ENCODE measurements at places on chromosomes 7 and 10.

- no peak for DNase-seq
These were observed 141.1 kb downstream of the DIP2C start for GRCh38 chr10:548238-548901.

DNA sequence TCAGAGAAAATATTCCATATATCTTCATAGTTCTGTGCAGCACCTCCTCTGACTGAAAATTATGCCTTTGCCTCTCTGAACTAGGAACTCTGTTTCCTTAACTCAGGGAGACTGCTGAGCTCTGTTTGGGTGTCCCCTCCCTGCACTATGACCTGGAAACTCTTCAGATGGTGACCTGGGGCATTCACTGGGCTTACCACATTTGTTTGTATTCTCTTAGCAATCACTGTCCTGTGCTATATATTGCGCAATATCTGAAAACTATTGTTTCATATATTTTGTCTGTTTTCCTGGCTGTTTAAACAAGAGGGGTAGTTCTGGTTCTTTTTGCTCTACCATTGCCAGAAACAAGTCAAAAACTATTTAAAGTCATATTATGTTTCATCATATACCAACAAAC lies 181.8 kb upstream of the KIAA1217 start:
- no peak for DNase-seq

DNA sequence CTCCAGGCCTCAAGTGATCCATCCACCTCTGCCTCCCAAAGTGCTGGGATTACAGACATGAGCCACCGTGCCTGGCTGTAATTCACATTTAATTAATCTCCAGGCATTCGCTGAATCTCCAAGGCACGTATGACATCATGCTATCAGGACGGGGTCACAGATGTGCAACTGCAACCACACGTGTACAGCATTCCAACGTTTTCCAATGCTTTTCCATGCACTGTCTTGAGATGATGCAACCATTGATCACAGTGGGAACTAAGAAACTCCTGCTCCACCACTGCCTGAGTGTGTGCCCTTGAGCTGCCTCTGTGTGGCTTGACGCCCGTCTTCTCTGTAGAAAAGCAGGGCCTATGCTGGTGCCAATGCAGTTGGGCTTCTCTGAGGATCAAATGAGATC lies 119.8 kb upstream of the LYZL2 start:
- no peak for DNase-seq

- DNase-seq: no peak
These were observed 82.9 kb upstream of the DDC start for GRCh38 chr7:50648076-50648475.

DNA sequence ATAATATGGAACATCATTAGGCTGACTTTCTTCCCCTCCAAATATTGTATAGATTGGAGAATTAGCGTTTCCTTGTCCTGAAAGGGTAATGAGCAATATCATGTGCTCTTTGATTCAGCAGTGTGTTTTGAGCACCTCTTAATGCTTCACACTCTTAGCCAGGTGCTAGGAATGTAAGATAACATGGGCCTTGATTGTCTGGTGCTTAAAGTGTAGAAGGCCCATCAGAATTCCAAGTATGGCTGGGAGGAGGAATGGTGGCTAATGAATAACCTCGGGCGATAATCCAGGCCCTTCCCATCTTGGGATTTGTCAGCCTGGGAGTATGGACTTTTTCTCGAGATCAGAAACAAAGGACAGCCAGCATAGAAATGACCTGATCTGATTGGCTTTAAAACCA lies 8.6 kb downstream of the TSPAN13 start:
- no peak for DNase-seq

- DNase-seq: no peak
These were observed 102.5 kb upstream of the PTN start for GRCh38 chr7:137446025-137446424.

DNA sequence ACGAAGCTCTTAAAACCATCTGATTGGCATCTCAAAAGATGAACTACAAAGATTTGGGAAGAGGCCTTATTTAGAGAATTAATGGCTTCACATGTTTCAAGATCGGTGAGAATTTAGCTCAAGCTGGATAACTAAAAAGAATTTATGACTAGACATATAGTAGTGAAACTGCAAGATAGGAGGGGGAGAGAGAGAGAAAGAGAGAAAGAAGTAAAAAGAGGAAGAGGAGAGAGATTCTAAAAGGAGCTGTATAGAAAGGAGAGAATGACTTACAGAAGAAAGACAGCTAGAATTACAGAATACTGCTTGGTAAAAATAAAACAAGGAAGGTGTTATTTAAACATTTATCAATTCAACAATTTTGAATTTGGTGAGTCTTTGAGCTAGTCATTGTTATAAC lies 592.3 kb downstream of the SH2D4B start:
- DNase-seq: no peak

DNA sequence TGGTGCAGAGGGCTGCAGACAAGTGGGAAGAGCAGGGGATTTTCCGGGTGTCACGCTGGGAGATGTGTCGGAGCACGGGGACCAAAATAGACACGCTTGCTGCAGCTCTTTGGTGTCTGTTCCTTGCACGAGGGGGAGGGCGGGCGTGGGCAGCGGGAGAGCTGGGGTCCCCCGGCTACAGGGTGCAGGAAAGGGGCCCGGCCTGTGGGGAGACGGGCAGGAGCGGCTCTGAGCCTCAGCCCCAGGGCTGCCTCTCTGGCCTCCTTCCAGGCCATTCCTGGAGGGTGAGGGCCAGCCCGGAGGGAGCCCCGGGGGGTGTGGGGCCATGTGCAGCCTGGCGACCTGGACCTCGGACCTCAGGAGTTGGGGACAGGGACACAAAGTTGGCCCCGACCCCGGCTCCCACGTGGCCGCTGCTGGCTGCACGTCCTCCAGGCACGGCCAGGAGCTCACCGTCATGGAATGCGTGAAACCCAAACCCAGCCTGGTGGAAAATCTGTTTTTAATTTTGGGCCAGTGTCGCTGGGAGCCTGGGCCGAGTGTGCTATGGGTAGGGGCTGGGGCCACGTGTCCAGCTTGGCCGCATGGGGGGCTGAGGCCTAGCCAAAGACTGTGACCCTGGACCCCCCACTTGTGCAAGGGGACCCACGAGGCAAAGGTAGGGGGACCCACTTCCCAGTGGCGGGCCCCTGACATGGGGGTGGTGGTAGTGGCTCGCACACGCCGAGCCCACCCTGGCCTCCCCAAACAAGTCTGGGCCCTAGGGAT lies 6.6 kb downstream of the TTYH3 start:
- DNase-seq: no peak

- DNase-seq: no peak
These were observed 431.6 kb upstream of the NFE2L3 start for GRCh38 chr7:25720427-25720826.

DNA sequence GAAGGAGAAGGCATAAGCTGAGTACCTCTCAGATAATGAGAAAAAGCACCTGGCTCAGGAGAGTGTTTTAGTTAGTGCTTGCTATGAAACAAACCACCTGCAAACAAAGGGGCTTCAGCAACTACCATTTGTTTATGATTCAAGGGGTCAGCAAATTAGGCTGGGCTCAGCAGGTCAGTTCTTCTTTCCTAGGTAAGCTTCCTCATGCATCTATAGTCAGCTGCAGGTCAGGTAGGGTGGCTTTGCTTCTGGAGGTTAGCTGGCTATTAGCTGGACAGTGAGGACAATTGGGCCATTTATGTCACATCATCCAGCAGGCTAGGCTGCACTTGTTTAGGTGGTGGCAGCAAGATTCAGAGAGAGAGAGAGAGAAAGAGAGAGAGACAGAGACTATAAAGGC lies 185.5 kb downstream of the EMX2 start:
- DNase-seq: no peak

DNA sequence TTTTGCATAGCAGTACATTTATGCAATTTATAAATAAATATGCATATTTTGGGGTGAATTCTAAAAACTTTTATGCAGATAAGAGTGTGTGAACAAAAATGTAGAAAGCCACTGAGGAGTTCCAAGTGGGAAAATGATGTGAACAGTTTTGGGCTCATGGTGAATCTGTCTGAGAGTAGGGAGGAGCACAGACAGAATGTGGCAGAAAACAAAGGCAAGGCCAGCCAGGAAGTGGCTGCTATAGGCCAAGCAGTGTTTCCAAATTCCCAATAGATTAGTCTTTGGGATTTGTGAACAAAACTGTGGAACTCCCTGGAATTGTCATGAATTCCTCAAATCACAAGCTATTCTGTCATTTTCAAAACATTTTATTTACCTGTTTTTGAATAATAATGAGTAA lies 73.6 kb upstream of the AMPH start:
- no peak for DNase-seq

GRCh38 chr7:2168615-2169311 lies 64.0 kb downstream of the MAD1L1 start:
- DNase-seq: no peak

- DNase-seq: no peak
These were observed 71.5 kb downstream of the GPR85 start for GRCh38 chr7:113015034-113015645.

GRCh38 chr7:37180828-37181549 lies 267.7 kb downstream of the ELMO1 start:
- DNase-seq: no peak

GRCh38 chr7:142796001-142796500 lies 25.3 kb downstream of the PRSS2 start:
- DNase-seq: no peak

DNA sequence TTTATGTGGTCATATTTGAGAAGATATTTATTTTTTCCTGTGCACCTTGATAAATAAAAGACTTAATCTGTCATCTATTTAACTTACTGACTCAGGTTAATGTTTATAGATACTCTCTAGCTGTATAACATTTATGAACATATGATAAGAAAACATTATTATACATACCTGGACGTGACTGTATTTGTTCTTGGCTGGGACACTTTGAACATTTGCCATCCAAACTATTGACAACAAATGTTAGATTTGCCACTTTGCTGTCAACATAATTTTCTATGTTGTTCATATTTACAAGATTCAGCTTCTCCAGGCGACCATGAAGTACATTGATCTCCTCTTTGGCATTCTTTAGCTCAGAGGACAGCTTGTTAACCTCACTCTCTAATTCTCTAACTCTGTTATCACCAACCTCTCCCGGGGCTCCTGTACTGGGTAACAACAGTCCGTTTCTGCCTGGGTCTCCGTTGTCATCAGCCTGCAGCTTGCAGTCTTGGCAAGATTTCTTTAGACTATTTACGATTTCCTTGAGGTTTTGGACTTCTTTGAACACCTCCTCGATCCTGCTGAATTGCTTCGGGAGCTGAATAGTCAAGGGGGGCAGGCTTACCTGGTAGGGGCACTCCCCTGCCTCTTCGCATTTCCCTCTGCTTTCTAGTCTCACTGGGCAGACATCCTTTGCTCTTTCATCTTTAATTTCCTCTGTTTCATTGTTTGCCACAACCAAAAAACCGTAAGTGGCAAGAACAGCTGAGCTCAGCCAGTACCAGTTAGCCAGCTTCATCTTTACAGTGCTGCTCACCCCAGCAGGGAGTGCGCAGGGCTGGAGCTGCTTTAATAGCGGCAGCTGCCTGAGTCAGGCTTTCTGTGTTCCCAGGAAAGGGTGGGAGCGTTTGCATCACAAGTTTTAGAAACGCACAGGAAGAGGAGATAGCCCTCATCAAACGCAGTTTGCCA lies at the start of gene FGL2:
TSS of gene FGL2 (minus strand) at position 807 of the 954 bp plus-strand sequence. CDS start at position 781, 26 bp downstream.
- DNase-seq: peak; percentile 33

- DNase-seq: no peak
These were observed 48.3 kb downstream of the LRGUK start for GRCh38 chr7:134175334-134176036.

DNA sequence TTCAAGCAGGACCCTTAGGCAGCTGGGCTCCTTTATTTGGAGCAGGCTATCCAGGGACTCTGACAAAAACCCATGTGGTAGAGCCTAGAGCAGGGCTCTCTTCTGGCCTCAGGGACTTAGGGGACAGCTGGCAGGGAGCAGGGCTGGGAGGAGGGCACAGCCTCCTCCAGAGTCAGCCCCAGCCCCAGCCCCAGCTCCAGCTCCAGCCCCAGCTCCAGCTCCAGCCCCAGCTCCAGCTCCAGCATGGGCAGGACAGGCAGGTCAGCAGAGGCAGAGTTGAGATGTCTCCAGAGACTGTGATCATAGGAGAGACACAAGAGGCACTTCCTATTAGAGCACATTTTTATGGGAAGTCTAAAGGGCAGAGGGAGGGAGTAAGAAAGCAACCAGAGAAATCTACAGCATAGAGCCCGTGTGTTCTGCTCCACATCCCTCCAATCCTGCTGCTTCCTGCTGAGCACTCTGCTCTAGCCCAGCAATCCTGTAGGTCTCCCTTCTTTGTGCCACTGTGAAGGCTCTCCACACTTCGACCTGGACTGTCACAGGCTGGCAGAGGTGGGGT lies 13.3 kb upstream of the C10orf53 start:
- DNase-seq: no peak

DNA sequence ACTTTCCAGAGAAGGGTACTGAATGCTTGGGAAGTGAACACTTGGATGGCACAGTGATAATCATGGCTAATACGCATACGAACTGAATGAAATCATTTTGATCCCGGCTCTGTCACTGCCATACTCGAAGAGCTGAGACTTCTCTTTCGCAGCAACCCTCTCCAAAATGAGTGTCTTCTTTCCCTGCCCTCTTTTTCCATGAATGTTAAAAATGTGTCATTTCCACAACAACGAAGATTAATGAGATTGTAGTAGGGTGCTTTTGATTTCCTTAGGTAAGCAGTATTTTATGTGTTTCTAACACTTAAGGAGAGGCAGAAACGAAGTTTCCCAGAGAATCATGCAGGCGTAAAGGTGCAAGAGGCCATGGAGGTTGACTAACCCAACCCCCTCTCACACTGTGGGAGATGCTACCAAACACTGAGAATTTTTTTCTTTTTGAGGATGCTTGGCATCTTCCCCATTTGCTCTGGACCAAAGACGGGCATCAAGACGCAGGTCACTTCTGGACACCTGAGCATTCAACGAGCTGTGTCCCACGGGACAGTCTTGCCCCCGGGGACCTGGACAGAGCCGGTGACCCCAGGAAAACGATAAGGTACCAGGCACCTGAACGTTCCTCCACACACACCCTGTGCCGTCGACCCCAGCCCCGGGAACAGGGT lies 823 bp downstream of the COPG2 start:
- DNase-seq: no peak

- no peak for DNase-seq
These were observed 35.8 kb downstream of the SLC26A4 start for GRCh38 chr7:107696330-107696946.

DNA sequence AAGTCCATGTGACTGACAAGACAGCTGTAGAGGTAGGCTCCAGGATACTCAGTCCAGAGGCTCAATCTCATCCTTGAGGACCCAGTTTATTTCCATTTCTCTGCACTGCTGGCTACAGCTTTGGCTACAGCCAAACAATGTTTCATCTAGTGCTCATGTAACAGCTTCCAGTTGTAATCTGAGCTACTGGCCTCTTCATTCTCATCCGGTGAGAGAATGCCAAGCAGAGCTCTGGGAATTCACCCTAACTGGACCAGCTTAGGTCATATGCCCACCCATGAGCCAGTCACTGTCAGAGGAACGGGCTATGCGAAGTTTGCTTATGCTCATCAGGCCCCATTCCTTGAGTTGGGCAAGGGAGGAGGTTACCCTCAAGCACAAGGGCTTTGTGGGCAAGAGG lies 192.9 kb downstream of the EVX1 start:
- DNase-seq: no peak

All from activated naive CD8-positive, alpha-beta T cell treated with anti-CD3 and anti-CD28 coated beads for 36 hours (primary cell).